Left lung (tissue), 14 donors: ENCODE measurements at places on chromosomes 13 and 19. TPM values are rescaled to one million over a fixed set of nuclear protein-coding genes. Genes with fewer than 3 reads are reported as not detected.

- peak; percentile 29 for DNase-seq
Observed at GRCh38 chr13:91668866-91669495, 270.6 kb downstream of the GPC5 start.

DNA sequence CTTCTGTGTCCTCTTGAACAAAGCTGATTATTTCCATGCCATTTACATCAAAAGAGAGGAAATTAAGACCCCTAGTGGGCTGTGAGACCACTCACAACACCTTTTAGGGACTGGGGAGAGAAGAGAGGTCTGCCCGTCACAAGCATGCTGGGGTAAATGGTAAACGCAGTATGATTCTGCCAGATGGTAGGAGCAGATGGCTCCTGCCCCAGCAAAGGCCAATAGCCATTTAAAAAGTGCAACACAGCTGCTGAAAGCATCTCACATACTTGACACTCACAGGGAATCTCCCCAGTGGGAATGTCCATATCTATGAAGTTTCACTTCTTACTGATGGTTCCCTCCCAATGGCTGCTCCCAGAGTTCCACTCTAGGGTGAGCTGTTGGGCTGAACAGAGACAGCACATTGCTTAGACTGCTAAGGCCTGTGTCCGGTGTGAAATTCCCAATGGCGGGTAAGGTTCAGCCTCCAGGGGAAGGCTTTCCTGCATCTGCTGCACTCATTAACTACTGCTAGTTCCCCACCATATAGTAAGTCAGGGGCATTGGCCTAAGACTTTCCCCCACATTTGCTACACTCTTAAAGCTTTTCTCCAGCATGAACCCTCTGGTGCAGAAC, 7.4 kb downstream of the ZNF671 start:
- DNase-seq = no peak

DNA sequence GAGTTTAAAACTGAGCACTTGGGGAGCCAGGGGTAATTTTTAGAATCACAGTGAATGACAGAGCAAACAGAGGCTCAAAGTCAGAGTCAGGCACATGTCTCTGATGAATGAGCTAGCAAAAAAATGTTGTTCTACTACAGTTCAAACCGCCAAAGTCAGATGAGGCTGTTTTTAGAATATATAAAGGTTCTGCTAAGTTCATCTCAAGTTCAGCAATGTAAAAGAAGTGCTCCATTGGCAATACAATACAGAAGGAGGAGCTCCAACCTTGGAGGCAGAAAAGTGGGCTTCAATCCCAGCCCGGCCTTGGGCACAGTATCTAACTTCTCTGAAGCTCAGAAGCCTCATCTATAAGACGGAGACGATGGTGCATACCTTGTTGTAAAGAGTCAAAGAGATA, 70.1 kb upstream of the IPO5 start:
- DNase-seq = no peak

GRCh38 chr13:90403330-90404082, 944.0 kb upstream of the MIR17HG start:
- no peak for DNase-seq

The EDNRB gene
- polyA plus RNA-seq = 138 TPM

DNA sequence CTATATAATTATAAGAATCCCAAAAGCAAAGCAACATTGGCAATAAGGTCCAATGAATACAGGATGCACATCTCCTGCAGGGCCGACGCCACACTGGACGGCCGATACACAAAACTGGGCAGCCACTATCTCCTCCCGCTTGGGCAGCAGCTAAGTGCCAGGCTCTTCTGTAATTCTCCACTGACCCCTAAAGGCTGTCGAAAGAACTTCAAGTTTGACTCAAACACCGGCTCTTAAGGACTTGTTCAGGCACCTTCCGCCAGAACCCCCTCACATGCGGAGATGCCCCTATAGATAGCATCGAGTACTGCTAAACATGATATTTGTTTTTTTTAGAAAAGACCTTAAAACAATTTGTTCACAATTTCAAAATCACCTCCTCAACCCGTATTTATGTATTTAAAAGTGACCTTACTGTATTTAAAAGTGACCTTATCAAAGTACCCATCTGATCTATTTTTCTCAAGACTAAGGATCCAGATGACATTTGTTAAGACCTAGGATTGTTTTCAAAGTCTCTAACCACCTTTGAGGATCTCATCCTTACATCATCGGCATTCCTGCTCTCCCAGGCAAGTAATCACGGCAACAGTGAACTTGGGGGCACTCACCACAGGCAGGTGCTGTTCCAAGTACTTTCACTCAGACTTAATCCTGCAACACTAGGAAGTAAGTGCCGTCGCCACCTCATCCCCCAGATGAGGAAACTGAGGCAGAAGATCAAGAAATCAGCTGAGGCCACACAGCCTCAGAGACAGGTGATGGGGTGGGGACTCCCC, 77.8 kb downstream of the TUBGCP3 start:
- DNase-seq = peak; percentile 40

GRCh38 chr13:39039041-39039440, 785 bp downstream of the NHLRC3 start:
- DNase-seq = no peak

The CEACAM7 gene
- polyA plus RNA-seq = 0.09 TPM

The IL27RA gene
- 6.7 TPM for polyA plus RNA-seq

The ZFR2 gene
- 0.99 TPM for polyA plus RNA-seq

DNA sequence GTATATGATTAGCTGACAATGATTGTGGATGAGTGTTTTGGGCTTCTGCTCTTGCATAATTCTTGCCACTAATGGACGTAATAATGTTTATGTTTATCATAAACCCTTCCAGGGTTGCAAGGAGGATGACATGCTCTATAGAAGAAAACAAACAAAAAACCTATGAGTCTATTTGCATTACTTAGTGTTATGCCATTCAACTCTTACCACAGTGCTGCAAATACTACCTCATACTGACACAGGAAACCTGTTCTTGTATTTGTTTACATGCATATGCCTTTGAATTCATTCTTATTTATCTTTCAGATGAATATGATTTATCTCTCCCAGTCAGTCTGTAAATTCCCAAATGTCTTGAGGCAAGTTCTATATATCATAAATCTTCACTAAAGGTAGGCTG, 39.6 kb upstream of the FREM2 start:
- DNase-seq = no peak

DNA sequence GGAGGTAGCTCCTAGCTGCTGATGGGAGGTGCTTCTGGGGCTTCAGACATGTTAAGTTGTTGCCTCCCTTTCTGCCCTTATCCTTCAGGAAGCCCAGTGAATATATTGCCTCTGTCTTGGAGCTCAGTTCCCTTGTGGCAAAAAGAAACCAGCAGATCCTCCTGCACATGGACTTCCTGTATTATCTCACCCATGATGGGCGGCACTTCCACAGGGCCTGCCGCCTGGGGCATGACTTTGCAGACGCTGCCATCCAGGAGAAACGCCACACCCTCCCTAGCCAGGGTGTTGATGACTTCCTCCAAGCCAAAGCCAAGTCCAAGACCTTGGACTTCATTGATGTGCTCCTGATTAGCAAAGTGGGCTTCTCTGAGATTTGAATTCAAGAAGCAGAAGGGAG, 6.0 kb upstream of the CYP4F12 start:
- peak; percentile 50 for DNase-seq

The KLF12 gene
- 27.7 TPM for polyA plus RNA-seq

DNA sequence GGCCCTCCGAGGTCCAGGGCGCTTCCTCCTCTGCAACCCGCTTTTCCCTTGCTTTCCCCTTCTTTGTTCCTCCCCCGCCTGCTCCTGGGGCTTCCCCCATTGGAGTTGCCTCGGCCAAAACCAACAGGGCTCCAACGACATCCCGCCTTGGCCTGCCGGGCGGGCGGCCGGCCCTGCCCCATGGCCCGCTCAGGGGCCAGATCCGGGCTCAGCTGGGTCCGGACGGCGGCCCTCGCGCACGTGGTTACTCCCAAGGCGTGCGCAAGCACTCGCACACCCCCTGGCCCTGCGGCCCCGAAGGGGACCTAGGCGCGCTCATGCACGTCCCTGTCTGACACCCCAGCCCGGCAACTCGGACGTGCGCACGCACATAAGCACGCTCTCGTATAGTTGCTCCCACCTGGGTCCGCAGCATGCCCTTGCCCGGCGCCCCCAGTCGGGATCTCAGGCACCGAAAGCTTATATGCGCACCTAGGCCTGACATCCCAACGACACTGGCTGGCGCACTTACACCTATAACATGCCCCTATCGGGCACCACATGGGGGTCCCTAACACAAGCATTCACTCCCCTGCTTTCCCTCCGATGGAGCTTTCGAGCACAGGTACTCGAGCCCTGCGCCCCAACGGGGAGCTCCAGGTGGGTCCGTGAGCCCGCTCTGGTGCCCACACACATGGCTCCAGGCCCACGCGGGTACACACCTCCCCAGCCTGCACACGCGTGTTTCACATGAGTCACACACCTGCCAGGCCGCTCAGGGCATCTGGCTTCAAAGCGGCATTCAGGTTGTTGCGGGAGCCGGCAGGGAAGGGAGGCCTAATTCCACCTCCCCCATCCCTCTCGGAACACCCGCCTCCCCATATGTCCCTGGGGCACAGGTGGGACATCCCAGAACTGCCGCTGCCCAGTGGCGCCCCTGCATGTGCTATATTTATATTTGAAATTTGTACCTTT, 15.0 kb downstream of the NFIX start:
- no peak for DNase-seq

The ZNF154 gene
- polyA plus RNA-seq = 49.0 TPM

GRCh38 chr19:18062028-18062427, 24.7 kb downstream of the IL12RB1 start:
- no peak for DNase-seq

DNA sequence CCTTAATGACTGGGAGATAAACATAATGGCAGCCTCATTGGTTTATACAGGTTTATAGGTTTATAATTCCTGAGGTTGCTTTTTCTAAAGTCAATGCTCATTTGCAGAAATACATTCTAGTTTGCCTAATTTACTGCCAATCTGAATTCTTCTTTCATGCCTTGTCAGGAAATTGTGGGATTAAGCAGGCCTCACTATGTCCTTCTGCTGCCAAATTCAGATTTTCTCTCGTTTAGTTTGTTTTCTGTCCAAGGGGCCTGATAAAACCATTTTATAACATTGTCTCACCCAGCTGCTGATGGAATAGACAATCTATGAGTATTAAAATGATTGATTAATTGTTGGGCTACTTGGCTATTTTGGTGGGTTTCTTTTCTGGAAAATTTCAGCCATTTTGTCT, 42.4 kb upstream of the OBI1 start:
- DNase-seq = no peak

DNA sequence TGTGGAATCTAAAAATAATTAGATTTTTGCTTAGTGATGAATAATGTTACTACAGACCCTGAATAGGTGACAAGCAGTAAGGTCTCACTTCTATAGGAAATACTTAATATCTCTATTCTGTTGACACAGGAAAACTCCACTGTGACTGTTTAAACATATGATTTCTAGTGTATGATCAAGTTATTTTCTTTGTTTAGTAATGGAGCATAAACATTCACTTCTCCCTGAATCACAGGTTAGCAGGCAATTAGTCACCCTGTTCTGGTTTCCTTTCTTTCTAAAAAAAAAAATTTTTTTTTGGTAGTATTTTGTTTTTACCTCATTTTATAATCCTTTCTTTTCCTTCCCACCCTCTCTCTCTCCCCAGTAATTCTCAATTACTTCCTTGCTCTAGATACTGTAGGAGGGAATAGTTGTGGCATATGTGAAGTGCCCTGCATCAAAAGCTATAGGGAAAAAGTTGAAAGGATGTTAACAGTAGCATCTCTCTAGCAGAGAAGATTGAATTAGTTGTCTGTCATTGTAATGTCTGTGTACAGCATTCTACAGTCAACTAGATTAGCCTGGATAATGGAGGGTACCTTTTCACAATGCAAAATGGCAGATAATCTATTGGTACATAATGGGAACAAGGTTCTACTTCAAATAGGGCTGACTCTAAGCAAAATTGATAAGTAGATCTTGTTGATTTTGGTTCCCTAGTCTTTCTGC, 3.5 kb downstream of the HS6ST3 start:
- DNase-seq = no peak

- DNase-seq = no peak
Observed at GRCh38 chr13:113764793-113765563, 6.0 kb downstream of the TMEM255B start.

DNA sequence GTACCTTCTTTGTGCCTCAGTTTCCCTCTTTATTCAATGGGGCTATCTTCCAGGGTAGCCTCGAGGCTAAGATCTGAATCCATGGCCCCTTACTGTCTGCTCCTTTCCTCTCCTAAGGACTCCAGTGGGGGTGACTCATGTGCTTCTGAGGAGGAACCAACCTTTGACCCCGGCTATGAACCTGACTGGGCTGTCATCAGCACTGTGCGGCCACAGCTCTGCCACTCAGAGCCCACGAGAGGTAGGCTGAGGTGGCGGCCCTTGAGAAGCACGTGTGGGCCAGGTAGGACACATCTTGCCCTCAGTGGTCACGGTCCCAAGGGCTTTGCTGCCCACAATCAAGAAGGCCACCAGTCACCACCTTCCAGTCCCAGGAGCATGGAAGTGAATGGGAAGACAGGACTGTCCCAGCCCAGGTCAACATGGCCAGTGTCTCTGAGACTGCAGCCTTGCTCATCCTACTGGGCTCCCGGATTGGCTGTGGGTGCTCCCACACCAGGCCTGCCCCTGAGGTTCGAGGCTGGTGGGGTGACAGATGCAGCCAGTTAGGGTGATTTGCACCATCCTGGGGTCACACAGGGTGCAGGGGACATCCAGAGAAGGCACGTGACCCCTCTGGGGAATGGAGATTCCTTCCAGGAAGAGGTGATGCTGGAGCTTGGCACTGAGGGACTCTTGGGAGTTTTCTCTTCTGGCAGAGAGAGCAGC, 2.8 kb downstream of the TBC1D17 start:
- DNase-seq = no peak

GRCh38 chr13:96417939-96418685, 328.2 kb downstream of the HS6ST3 start:
- DNase-seq = no peak

DNA sequence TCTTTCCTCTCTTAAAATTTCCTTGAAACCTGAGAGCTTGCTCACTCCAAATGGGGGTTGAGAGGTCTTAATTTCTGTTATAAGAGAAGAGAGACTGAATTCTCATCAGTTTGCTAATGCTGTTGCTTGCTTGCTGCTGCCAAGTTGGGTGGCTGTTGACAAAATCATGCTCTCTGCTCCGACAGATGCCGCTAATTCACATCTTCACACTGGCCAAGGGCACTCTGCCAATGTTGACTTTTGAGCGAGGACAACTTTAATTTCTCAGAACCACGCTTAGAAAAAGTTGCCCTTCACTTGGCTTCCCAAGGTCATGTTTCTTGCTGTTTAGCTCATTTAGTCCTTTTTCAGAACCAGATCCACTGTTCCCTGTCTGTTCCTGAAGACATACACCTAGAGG, 402.9 kb downstream of the HS6ST3 start:
- no peak for DNase-seq

DNA sequence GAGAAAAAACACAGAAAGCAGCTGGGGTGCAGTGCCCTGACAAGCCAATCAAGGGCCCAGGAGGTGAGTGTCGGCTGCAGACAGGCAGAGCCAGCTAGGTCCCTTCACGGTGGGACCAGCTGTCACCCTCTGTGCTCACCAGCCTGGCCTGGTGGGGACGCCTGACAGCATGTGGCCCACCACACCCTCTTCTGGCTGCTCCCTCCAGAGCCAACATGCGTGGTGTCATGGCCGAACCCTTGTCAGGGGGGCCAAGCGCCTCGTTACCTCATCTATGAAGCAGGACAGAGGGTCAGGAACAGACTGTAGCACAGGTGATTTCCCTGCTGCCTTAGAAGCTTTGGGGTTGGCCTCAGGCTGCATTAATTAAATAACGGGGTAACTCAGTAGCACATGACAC, 40.0 kb upstream of the ISYNA1 start:
- no peak for DNase-seq

The IFI30 gene
- 9.2 TPM for polyA plus RNA-seq
